ENCODE measurements at places on chromosomes 2 and 18.
A peak's percentile ranks its signal among the peaks of the same experiment; 100 is the strongest.

DNA sequence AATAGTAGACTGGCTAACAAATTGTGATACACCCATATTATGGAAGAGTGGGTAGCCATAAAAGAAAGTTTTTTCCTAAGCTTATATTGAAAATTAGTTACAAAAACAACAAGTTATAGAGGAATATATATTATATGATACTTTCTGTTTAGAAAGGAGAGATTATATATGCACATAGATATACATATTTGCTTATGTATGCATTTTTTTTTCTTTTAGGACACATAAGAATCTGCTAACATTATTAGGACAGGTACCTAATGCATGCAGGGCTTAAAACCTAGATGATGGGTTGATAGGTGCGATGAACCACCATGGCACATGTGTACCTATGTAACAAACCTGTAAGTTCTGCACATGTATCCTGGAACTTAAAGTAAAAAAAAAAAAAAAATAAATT lies 179.6 kb upstream of the KCNJ3 start:
- DNase-seq = no peak

- no peak for DNase-seq
These were observed 56.0 kb downstream of the LRPPRC start for GRCh38 chr2:43939695-43940256.

DNA sequence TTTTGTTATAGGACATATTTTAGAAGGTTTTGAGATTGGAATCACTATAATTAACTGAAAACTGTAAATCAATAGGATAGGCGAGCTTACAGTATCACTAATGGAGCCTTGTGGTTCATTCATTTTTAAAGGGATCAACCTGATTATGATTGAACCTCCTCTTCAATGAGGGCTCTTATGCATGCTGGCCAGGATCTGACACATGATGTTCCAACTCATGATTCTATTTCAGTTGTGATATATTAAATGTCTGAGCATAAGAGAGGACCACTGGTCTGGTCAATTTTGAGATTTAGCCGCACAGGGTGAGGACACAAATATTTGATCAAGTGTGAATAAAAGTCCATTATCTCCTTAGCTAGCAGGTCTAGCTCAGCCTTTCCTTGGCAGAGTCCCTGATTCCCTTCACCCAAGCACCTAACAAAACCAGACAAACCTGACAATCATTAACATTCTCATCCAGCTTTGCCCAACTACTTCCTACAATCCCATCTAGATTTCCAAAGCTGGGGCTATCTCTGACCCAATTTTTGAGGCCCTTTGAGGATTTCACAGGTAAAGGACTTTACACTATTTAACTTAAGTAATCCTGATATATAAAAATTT lies 6.9 kb upstream of the MAP4K4 start:
- no peak for DNase-seq

DNA sequence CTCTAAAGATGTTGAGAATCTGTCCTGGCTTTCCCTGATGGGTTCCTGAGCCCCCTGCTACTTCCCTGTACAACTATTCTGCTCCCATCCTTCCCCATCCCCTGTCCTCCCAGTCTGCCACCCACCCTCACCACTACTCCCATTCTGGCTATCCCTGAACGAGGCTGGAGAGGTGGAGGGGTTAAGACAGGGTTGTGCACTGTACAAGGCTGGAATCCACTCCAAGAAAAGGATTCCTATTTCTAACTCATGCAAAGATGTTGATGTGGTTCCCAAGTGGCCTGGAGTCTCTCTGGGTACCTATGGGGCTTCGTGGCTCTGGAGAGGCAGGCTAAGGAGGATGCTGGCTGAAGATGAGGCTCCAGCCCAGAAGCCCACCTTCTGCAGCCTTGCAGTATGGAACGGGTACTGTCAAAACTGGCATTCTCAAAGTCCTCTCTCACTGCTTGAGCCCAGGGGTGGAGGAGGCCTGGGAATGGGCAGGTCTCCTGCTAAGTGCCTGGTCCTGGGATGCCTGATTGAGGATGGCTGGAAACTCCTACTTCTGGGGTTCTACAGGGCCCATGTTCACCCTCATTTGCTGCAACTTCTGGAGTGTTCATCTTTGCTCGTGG lies 1.3 kb upstream of the FEV start:
- DNase-seq = no peak

DNA sequence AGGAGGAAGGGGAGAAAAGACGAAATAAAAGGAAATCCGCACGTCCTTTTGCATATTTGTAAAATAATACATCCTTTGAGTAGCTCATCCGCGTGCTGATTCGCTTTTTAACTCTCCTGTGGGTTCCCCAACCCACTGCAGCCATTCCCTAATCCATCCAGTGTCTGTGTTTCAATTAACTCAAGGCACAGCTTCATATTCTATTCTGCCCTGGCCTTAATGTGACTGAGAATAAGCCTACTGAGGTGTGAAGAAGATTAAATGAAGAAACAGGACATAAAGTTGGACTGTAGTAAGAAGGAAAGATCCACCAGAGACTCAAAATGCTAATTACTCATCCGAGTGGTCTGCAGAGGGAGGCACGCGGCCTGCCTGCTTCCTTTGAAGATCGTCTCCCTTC lies 161.4 kb upstream of the SH3BP4 start:
- no peak for DNase-seq

DNA sequence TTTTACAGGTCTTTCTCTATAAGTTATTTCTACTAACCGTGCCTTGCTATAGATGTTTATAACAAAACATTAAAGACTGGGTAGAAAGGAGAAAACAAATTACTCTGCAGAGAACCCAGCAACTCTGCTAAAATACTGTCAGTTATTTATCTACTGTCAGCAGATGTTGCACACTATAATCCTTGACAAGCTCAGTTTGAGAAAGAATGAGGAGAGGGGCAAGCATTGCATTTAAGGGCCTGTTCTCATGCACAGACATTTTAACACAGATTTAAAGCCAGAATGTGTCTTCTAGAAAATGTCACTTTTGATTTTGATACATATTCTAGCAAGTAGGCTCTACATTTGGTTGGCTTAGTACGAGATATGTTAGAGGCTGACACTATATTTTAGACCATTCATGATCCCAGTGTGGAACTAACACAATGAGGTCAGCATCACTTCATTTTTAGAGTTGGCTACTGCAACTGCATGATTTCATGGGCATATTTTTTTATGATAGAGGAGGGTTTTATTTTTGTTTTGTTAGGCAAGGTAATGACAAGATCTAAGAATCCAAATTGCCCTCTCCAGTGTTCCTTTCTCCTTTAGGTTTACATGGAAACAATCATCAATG lies 516.4 kb downstream of the ZEB2 start:
- no peak for DNase-seq

DNA sequence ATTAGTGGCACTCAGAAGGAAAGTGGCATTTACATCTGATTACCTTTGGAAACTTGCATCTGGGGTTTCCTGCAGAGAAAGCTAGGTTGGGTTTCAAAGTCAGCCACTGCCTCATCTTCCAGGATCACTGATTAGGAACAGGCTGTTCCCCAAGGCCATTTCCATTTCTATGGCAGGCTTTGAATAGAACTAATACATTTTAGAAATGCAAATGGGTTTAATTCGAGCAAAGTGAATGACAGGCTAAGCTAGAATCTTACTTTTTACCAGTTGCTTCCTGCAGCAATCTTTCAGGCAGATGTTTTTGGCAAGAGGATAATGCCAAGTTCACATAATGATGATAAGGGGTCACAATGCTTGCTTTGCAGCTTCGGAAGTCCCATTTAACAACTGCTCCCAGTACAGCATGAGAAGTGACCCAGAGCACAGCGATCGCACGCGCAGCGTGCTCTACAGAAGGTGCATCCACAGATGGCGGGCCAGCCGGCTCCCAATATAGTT lies 336.7 kb downstream of the LPIN1 start:
- DNase-seq = no peak

DNA sequence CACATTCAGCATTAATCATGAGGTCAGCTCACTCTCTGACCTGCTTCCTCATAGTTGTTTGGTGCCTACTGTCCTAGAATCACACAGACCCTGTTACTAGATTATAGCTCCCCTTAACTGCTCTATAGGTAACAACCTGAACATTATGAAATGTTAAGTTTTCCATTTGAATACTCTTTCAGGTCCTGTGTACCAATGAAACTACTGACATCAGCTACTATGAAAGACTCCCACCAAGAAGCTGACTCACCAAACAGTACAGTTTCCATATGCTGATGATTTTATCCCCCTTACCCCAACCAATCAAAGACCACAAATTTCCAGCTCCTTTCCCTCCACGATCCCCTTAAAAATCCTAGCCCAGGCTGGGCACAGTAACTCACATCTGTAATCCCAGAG lies 56.3 kb downstream of the SRBD1 start:
- DNase-seq = no peak

GRCh38 chr18:28044036-28044435 lies 132.9 kb downstream of the CDH2 start:
- DNase-seq = no peak

DNA sequence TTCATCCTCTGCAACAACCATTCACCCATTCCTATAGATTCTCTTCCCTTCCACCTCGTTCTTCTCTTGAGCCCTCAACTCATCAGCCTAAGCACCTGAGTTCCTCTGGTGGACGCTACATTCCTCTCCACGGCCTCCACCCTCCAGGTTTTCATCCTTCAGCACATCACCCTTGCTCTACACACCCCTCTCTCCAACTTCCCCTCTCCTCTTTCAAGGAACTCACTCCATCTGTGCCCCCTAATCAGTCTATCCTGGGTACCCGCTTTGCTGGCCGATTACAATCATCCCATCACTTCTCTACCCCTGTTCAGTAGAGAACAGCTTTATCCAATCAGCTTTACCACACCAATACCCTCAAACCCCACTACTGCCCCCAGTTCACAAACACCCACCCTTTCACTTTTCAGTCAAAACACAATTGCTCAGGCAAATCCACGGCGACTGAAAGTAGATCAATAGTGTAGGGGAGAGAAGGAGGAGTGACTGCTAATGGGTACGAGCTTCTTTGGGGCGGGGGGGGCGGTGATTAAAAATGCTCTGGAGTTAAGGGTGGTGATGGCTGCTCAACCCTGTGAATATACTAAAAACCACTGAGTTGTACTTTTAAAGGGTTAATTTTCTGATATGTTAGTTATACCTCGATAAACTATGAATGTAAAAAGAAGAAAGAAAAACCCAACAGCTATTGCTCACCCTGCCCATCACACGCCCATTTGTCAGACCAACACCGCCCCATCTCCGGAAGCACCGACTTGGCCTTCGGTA lies 857 bp downstream of the DYM start:
- DNase-seq = peak; percentile 22

- DNase-seq = no peak
These were observed 64.5 kb upstream of the TPO start for GRCh38 chr2:1348789-1349188.

DNA sequence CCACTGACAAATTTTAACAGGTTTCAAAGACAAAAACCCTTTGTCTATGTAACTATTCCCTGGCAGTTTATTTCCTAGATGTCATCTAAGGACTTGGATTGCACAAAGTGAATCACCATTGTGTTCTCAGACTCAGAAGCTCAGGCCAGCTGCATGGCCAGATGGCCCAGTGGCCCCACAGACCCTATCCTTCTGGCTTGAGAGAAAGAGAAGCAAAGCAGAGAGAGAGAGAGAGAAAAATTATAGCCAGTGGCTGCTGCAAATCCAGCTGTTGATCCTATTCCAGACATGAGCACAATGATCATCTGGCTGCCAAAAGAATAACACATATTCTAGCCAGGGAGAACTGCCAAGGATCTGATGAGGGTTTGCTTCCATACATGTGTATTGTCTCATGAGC lies 25.8 kb downstream of the CTLA4 start:
- no peak for DNase-seq

DNA sequence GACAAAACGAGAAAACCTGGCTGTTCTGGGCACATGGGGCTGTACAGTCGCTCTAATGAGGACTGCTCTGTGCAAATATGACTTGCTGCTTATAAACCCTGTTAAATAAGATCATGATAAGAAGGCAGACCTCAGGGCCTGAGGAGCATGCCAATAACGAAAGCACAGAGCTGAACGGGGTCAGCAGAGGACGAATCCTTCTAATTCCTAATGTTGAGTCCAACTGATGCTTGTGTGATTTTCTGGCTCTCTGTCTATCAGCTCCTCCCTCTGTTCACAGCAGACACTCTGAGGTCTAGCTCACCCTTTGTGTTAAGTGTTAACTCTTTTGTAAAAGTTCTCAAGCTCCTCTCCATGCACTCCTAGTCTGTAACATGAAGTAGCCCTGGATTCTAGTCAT lies 167.2 kb upstream of the REV1 start:
- DNase-seq = no peak

GRCh38 chr2:21644266-21644665 lies 520.5 kb downstream of the TDRD15 start:
- no peak for DNase-seq

DNA sequence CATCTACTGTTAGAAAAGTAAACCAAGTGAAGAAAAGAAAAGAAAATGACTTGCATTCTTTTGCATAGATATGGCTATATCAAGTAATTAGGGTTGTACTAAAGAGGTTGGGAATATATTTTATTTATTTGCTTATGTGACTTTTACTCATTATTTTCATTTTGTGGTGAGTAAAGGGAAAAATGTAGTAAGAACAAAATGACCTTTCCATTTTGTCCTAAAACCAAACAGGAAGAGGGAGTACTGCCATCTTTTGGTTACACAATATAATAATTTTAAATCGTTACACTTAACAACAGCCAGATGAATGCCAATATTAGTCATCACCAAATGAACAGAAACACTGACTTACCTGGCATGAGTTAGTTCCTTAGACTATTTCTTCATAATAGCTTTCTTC lies 47.3 kb upstream of the NDUFV2 start:
- DNase-seq = peak; percentile 34

DNA sequence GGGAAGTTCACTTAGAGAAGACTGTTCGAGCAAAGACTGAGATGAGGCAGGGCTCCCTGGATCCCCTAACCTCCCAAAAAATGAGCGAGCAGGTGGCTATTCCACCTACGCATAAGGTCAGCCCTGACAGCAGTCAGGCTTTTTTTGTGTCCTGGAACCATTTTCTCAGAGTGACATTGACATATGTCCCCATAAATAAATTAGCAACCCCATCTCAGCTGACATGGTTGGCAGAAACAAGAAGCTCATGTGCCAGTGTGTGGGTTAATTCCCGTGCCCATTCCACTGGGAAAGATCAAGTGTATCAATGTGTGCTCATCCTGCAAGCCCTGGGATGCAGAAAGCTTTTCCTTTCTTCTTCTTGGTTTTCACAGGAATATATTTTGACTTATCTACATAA lies 740.4 kb upstream of the CELF4 start:
- no peak for DNase-seq

- DNase-seq = peak; percentile 1
These were observed 652.0 kb downstream of the DCC start for GRCh38 chr18:52992041-52992440.

- no peak for DNase-seq
These were observed 750.2 kb upstream of the FANCL start for GRCh38 chr2:58991357-58991756.

- DNase-seq = no peak
These were observed 210.5 kb downstream of the ALPK2 start for GRCh38 chr18:58418361-58418760.

- DNase-seq = no peak
These were observed 346.2 kb upstream of the MEX3C start for GRCh38 chr18:51543658-51544155.

DNA sequence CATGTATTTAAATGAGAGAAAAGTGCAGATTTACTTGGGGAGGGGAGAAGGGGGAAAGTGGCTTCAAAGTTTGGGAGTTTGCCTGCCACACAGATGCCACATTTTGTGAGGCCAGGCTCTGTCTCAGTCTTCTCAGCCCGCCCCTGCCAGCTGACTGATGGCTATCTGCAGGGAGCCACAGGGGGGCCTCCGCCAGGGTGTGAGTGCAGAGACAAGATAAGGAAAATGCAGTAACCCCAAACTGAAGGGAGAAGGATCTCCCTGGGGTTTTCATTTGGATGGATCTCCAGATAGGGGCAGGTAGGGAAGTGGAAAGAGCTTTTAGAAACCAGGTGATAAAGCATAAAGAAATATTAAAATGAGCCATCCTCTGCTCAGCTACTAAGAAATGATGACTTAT lies 128.8 kb downstream of the ZNF521 start:
- DNase-seq = peak; percentile 91

All from KBM-7 (cell line).